Stimulated activated CD4-positive, alpha-beta T cell treated with anti-CD3 and anti-CD28 coated beads, TNF-alpha, amount 100 ng/mL, for 4 hours (primary cell): ENCODE measurements at places on chromosomes 12 and 14.

- no peak for DNase-seq
Observed at GRCh38 chr12:39393179-39393578, 49.7 kb downstream of the KIF21A start.

- no peak for DNase-seq
Observed at GRCh38 chr12:24900196-24900595, 48.7 kb downstream of the BCAT1 start.

- DNase-seq = no peak
Observed at GRCh38 chr12:111687255-111687654, 1.4 kb downstream of the ACAD10 start.

GRCh38 chr12:31021809-31022494, 51.7 kb upstream of the DDX11 start:
- no peak for DNase-seq

- DNase-seq = no peak
Observed at GRCh38 chr14:61438860-61439765, 117.7 kb downstream of the PRKCH start.

- no peak for DNase-seq
Observed at GRCh38 chr12:14514154-14514842, 53.4 kb downstream of the PLBD1 start.

GRCh38 chr14:74763803-74764531, 851 bp downstream of the YLPM1 start:
- no peak for DNase-seq

GRCh38 chr14:21780429-21781084, 106.9 kb upstream of the OR4E1 start:
- DNase-seq = no peak

GRCh38 chr12:212715-213526, 1.0 kb downstream of the SLC6A12 start:
- DNase-seq = no peak

DNA sequence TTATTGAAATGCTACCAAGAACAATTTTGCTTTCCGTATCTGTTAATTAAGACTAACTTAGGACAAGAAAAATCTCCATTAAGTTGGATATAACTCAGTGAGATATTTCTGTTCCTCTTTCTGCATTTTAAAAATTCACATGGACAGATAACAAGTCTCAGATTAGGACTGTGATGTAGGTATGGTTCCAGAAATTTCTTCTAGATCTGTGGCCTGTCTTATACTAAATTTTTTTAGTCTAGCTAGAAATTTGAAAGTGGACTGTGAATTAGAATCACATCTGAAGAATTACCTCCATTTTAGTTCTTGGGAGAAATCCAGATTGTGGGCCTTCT, 41.6 kb downstream of the USP15 start:
- no peak for DNase-seq

- no peak for DNase-seq
Observed at GRCh38 chr12:11885261-11886038, 185.3 kb upstream of the BCL2L14 start.

DNA sequence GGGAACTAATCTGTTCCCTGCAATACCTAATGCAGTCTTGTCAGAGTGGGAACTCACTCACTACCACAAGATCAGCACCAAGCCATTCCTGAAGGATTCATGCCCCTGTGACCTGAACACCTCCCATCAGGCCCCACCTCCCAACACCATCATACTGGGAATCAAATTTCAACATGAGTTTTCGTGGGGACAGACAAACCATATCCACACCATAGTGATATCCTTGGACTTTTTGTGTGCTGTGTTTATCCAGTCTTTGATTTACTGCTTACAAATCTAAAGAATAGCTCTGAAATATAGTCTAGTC, 243.5 kb downstream of the FBXL14 start:
- no peak for DNase-seq

DNA sequence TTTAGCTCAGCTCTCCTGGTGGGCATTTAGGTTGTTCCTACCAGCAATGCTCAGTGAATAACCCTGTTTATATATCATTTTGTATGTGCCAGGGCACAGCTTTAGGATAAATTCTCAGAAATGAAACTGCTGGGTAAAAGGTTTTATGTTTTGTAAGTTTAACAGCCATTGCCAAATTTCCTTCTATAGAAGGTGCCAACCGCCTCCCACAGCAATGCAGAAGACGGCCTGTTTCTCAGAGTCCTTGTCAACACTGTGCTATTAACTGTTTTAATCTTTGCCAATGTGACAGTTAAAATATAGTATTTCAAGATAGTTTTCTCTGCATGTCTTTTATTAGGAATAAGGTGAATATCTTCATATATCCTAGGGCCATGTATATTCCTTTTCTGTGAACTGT, 65.0 kb downstream of the PPP1R13B start:
- no peak for DNase-seq

DNA sequence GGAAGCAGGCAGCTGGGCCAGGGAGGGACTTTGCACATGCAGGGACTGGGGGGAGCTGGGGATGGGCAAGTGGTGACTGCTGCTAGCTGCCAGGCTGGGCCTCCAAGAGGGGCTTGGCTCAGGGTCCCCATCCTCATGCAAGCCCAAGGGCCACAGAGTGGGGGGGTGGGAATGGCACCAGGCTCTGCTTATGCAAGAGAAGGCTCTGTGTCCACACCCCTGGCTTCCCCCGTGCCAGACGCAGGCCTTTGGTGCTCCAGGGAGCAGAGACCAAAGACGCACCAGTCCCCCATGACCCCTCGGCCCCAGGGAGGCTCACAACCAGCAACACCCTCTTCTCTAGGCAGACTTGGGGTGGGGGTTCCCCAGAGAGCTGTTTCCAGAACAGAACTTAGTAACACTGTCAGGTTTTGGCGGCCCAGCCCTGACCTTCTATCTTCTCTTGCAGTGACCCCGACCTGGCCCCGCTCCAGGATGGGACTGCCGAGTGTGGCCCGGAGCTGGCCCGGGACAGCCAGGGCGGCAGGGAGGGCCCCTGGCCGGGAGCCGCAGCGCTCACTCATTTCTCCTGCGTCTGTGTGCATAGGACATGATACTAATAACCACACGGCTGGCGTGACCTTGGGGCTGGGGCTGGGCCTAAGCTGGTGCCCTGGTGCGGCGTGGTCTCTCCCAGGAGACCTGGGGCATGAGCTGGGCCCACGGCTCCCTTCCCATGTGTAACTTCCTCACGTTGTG, 14.3 kb downstream of the XRCC3 start:
- no peak for DNase-seq

DNA sequence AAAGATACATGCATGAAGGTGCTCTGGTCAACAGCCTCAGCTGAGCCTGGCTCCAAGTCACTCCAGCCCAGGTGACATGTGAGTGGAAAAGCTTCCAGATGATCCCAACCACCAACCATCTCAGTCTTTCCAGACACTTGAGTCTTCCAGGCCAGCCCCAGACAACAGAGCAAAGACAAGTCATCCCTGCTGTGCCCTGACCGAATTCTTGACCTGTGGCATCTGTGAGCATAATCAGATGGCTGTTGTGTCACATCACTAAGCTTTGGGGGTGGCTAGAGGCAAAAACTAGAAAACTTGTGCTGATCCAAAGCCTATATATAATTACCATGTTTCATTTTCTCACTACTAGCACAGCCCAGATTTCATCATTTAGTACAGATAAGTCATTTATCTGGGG, 50.8 kb upstream of the ISM2 start:
- DNase-seq = no peak

DNA sequence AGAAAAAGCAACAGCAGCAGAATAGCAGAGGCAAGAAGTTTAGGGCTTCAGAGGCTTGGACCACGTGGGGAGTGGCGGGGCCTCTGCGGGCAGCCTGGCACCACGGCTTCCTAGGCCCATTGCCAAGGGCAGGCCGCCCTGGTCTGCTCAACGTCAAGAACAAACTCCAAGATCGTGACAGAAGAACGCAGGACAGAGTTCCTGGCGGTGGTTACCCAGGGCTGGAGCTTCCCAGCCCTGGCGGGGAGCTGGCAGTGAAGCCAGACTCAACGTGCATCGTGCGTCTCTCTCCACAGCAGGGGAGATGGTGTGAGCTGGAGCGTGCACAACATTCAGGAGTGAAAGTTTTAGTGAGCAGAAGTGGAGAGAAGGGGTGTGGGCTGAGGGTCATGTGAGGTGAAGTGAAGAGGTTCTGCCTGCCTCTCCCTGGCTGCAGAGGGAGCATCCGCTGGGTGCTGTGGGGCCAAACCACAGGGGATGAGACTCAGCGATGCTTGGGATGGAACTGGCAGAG, 13.9 kb upstream of the CACNA2D4 start:
- DNase-seq = no peak
